Ascending aorta (tissue), 2 donors: ENCODE measurements at places on chromosomes 4 and X.

- H3K27ac ChIP-seq = no peak overlapping the region
- H3K4me3 ChIP-seq = no peak overlapping the region
- no peaks in the 10 kb centered on the region for H3K27me3 ChIP-seq
- no peak for DNase-seq
Measured at GRCh38 chr4:83207497-83208101, 77.0 kb downstream of the COQ2 start.

GRCh38 chr4:168642591-168642990 lies 145.7 kb downstream of the PALLD start:
- H3K27ac ChIP-seq = no peak overlapping the region
- no peak for DNase-seq
- H3K27me3 ChIP-seq = no peaks in the 10 kb centered on the region
- peaks cover 5% of the 10 kb centered on the region for H3K4me1 ChIP-seq

- H3K27me3 ChIP-seq = no peaks in the 10 kb centered on the region
- no peaks in the 10 kb centered on the region for H3K4me1 ChIP-seq
- no peak for DNase-seq
- no peak overlapping the region for H3K27ac ChIP-seq
- H3K4me3 ChIP-seq = no peak overlapping the region
Measured at GRCh38 chrX:52990848-52991247, 32.5 kb upstream of the FAM156A start.

GRCh38 chr4:25321703-25322102 lies 9.1 kb downstream of the ZCCHC4 start:
- no peak for DNase-seq
- H3K27ac ChIP-seq = no peak overlapping the region
- no peaks in the 10 kb centered on the region for H3K4me1 ChIP-seq
- H3K4me3 ChIP-seq = no peak overlapping the region
- no peaks in the 10 kb centered on the region for H3K36me3 ChIP-seq

GRCh38 chr4:8688908-8689445 lies 96.4 kb downstream of the CPZ start:
- no peaks in the 10 kb centered on the region for H3K4me1 ChIP-seq
- H3K27me3 ChIP-seq = no peaks in the 10 kb centered on the region
- no peaks in the 10 kb centered on the region for H3K36me3 ChIP-seq
- no peak for DNase-seq
- H3K27ac ChIP-seq = no peak overlapping the region

DNA sequence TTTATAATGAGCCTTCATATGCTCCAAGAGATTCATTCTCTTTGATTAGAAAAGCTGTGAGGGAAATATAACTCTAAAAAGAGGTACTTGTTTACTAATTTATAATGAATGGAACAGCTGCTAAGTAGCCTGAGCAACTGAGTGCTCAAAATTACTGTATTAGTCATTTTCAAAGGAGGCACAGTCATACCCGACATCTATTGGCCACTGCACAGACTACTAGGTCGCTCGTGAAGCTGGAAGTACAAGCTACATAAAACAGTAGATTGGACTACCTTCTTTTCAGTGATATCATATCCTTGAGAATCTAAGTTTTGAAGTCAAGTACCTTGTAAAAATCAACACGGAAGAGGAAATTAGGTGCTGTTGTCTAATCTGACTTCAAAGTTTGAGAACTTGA lies 52.0 kb upstream of the GLRB start:
- no peaks in the 10 kb centered on the region for H3K27me3 ChIP-seq
- H3K4me1 ChIP-seq = no peaks in the 10 kb centered on the region
- H3K4me3 ChIP-seq = no peak overlapping the region
- no peak for DNase-seq

- H3K4me1 ChIP-seq = no peaks in the 10 kb centered on the region
- no peak overlapping the region for H3K4me3 ChIP-seq
- DNase-seq = no peak
Measured at GRCh38 chr4:4775493-4776004, 83.9 kb upstream of the MSX1 start.

GRCh38 chrX:143296521-143296920 lies 220.8 kb downstream of the SPANXN3 start:
- peaks cover 2% of the 10 kb centered on the region for H3K4me1 ChIP-seq
- no peak overlapping the region for H3K27ac ChIP-seq
- no peaks in the 10 kb centered on the region for H3K27me3 ChIP-seq

GRCh38 chr4:90328558-90328957 lies 201.4 kb downstream of the CCSER1 start:
- no peak for DNase-seq
- no peaks in the 10 kb centered on the region for H3K36me3 ChIP-seq
- no peaks in the 10 kb centered on the region for H3K4me1 ChIP-seq
- H3K27me3 ChIP-seq = no peaks in the 10 kb centered on the region
- no peak overlapping the region for H3K27ac ChIP-seq

- DNase-seq = no peak
- H3K4me3 ChIP-seq = no peak overlapping the region
- H3K4me1 ChIP-seq = no peaks in the 10 kb centered on the region
- no peak overlapping the region for H3K27ac ChIP-seq
Measured at GRCh38 chrX:13828392-13828791, 11.5 kb upstream of the GPM6B start.

DNA sequence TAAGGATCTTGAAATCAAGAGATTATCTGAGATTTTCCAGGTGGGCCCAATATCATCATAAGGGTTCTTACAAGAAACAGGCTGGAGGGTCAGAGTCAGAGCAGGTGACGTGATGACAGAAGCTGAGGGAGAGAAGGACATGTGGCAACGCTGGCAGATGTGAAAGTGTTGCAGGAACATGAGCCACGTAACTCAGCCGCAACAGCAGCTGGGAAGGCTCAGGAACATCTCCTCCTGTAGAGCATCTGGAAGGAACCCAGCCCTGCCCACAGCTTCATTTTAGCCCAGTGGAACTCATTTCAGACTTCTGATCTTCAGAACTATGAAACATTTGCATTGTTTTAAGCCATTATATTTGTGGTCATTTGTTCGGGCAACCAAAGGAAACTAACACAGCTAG lies 156.3 kb upstream of the VEGFC start:
- H3K4me1 ChIP-seq = no peaks in the 10 kb centered on the region
- no peaks in the 10 kb centered on the region for H3K27me3 ChIP-seq
- H3K4me3 ChIP-seq = no peak overlapping the region
- no peaks in the 10 kb centered on the region for H3K36me3 ChIP-seq
- no peak overlapping the region for H3K27ac ChIP-seq
- DNase-seq = no peak

DNA sequence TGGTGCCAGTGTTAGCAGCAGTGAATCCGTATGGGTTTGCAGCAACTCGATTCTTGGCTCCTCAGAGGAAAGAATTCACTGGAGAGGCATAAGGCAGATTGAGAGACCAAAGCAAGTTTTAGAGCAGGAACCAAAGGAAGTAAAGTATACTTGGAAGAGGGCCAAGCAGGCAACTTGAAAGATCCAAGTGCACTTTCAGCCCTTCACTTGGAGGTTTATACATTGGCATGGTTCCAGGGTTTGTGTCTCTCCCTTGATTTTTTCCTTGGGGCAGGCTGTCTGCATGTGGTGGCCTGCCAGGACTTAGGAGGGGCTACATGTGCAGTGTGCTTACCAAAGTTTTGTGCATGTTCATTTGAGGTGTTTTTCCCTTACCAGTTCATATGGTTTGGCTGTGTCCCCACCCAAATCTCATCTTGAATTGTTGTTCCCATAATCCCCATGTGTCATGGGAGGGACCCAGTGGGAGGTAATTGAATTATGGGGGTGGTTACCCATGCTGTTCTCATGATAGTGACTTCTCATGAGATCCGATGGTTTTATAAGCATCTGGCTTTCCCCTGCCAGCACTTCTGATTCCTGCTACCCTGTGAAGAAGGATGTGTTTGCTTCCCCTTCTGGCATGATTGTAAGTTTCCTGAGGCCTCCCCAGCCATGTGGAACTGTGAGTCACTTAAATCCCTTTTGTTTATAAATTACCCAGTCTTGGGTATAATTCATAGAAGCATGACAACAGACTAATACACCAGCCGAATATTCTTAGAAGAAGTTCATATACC lies 86.2 kb upstream of the TSPAN5 start:
- no peaks in the 10 kb centered on the region for H3K36me3 ChIP-seq
- no peak for DNase-seq
- H3K27ac ChIP-seq = no peak overlapping the region
- no peaks in the 10 kb centered on the region for H3K27me3 ChIP-seq

DNA sequence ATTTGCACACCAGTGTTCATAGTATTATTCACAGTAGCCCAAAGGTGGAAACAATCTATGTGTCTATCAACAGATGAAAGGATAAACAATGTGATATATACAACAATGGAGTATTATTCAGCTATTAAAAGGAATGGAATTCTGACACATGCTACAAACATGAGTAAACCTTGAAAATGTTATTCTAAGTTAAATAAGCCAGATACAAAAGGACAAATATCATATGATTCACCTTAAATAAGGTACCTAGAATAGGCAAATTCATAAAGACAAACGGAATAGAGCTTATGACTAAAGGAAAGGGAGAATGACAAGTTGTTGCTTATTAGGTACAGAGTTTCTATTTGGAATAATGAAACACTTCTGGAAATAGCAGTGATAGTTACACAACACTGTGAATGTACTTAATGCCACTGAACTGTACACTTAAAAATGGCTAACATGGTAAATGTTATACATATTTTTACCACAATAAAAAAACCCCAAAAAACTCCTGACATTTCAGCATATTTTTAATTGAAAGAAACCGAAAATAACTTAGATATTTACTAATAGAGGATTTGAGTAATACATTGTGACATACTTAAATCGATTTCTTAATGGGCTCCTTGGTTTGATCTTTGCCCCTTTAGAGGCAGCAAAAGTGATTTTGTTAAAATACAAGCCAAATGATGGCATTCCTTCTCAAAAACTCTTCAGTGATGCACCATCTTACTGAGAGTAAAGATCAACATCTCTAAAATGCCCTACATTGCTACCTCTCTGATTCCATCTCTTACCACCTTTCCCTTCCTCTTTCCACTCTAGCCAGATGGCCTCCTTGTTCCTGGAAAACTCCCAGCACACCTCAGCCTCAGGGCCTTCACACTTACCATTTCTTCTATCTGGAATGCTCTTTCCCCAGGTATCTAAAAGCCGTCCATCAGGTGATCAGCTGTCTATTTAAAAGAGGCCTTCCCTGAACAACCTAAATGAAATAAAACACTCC lies 8.6 kb upstream of the CYP2U1 start:
- no peaks in the 10 kb centered on the region for H3K4me1 ChIP-seq
- H3K4me3 ChIP-seq = no peak overlapping the region
- H3K36me3 ChIP-seq = no peaks in the 10 kb centered on the region
- DNase-seq = no peak
- no peak overlapping the region for H3K27ac ChIP-seq
- H3K27me3 ChIP-seq = no peaks in the 10 kb centered on the region

GRCh38 chrX:123425904-123426303 lies 241.8 kb downstream of the GRIA3 start:
- no peak overlapping the region for H3K27ac ChIP-seq
- peak; percentile 63 for DNase-seq
- H3K36me3 ChIP-seq = no peaks in the 10 kb centered on the region
- H3K4me3 ChIP-seq = no peak overlapping the region

DNA sequence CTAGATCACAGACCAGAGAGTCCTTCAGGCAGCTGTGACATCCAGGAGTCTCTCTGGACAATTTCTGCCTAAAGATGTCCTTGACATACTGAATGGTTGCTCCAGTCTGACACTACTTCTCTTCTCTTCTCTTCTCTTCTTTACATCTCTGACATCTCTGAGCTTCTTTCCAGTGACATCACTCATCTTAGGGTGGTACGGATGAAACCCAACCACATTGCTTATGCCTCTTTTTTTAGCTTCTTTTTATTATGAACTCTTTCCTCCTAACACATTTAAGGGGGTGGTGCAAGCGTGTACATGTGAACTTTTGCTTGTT lies 39.4 kb upstream of the IRF2 start:
- H3K27me3 ChIP-seq = no peaks in the 10 kb centered on the region
- no peak overlapping the region for H3K27ac ChIP-seq
- no peak for DNase-seq
- no peaks in the 10 kb centered on the region for H3K4me1 ChIP-seq
- no peaks in the 10 kb centered on the region for H3K36me3 ChIP-seq
- H3K4me3 ChIP-seq = peak overlapping the region; percentile 23

DNA sequence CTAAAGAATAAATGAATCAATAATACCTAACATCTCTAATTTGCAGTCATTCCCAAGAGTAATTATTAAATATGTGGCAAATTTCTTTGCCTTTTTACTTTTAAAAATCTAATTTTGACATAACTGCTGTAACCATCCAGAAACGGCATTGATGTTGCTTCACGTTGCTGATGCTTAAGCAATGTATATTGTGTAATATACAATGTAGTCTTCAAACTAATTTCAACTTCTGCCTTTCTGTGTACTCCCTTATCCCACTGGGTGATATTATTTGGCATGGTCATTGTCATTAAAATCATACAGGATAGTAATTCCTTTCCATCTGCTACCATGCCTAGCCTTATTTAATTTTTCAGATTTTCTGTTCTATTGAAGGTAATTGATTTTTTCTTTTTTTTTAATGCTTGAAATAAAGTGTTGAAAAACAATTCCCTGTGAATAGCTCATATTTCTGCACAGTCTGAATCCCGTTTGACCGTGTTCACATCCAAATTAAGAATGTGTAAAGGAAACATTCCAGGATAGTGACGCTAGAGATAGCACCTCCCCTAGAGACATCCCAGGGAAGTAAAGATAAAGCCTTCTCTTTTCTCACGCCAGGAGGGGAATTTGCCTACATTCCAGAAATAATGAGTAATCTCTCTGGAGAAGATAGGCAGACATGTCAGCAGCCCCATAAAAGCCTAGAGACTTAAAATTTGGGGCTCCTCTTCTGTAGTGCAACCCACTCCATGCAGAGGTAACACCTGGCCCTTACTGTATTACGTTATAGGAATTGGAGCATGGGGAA lies 8.6 kb downstream of the FAM200B start:
- no peak overlapping the region for H3K27ac ChIP-seq
- H3K4me3 ChIP-seq = no peak overlapping the region
- peaks cover 5% of the 10 kb centered on the region for H3K4me1 ChIP-seq
- peaks cover 4% of the 10 kb centered on the region for H3K36me3 ChIP-seq

DNA sequence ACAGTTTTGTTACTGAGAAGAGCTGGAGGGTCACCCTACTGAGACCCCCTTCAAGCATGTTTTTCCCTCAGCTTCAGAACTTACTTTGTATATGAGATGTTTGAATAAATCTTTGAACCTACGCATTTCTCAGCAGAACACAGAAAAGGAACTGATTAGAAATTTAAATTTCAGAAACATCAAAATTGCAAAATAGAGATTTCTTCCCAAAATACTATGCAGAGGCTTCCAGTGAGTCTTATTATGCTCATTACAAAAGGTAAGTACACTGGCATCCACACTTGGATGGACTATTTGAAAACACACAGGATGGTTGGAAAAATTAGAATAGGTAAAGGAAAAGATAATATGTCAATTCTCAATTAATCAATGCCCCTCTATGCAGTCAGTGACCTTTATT lies 91.2 kb downstream of the COX7B2 start:
- no peaks in the 10 kb centered on the region for H3K36me3 ChIP-seq
- H3K27ac ChIP-seq = no peak overlapping the region
- no peaks in the 10 kb centered on the region for H3K4me1 ChIP-seq
- DNase-seq = no peak
- H3K27me3 ChIP-seq = no peaks in the 10 kb centered on the region
- no peak overlapping the region for H3K4me3 ChIP-seq

DNA sequence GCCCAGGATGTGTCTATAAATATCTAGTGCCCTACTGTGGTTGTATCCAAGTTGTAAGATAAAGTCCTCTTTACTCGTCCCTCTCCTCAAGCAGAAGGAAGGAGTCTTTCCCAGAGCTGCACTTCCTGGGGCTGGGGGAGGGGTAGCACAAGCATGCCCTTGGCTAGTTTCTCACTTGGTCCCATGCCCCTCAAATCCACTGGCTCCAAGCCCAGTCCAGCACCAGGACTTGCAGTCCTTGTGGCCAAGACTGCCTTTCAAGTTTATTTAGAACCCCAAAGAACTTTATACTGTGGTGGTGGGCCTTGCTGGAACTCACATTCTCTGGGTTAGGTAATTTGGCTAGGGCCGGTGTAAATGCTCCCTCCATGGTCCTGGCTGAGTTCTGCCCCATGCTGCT lies 43.2 kb upstream of the SLC10A4 start:
- H3K27ac ChIP-seq = no peak overlapping the region
- no peak for DNase-seq
- no peaks in the 10 kb centered on the region for H3K36me3 ChIP-seq
